Activated CD4-positive, alpha-beta T cell treated with anti-CD3 and anti-CD28 coated beads, Interleukin-2, amount 50 U/mL, for 1 hour (primary cell): ENCODE measurements at places on chromosomes 1 and 21.
A peak's percentile ranks its signal among the peaks of the same experiment; 100 is the strongest.

DNA sequence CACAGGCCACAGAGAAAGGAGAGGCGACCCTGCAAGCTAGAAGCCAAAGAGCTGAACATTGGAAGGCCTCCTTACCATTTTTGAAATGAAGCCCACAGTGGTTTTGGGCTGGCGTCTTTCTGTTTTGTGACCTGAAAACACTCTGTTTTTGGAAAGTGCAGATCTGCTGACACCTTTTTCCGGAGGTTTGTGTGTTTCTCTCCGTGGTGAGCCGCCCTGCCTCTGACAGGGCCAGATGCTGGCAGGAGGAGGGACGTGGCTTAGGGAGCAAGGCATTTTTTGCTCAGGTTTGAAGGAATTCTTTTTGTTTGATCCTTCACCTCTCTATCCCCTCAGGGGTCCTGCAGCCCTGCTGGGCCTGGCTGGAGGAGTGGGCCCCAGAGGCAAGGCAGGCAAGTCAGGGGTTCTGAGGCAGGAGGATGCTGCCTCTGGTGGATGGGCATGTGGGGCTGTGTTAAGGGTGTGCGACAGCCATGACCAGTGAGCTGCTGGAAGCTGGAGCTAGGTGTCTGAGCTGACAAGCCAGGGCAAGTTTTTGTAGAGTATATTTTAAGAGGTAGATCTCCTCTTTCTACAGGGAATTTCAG, 133.8 kb downstream of the CAMTA1 start:
- no peak for DNase-seq

GRCh38 chr1:43978551-43979260, at the start of gene B4GALT2:
B4GALT2 (plus strand) TSS chr1:43979210; CDS start chr1:43981161, 1,951 bp downstream.
- peak; percentile 22 for DNase-seq

DNA sequence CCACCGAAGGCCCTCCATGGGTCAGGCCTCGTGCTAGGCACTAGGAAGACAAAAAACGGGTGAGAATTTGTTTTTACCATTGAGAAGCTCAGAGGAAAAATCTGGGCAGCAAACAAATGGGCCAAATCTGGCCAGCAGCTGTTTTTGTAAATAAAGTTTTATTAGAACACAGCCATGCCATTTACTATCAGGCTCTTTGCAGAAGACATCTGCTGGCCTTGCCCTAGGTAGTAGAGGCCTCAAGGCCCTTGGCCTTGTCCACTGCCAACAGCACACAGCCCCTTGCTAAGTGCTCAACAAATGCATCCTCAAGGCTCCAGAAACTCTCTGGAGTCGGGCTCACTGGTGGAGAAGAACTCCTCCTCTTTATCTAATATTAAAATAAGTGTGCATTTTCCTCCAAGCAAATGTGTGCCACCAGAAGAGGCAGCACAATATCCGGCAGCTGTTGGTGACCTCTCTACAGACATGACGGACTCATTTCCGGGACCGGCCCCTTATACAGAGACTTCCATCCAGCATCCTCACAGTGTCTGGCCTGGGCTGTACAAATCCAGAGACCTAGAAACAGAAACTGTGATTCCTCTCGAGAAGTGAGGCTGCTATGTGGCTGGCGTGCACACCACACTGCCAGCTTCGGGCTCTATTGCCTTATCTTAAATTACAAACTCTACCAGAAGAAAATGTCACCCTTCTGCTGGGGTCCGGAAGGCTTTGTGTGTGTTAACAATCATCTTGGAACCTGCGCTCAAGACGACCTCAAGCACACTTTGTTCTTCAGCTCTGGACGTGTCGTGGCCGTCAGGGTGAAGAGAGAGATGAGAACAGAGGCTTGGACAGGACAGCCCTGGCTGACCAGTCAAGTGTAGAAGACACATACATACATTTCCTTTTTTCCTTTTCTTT, 203.9 kb downstream of the TOMM20 start:
- DNase-seq: no peak

GRCh38 chr1:48115835-48116234, 106.7 kb upstream of the SLC5A9 start:
- DNase-seq: no peak

DNA sequence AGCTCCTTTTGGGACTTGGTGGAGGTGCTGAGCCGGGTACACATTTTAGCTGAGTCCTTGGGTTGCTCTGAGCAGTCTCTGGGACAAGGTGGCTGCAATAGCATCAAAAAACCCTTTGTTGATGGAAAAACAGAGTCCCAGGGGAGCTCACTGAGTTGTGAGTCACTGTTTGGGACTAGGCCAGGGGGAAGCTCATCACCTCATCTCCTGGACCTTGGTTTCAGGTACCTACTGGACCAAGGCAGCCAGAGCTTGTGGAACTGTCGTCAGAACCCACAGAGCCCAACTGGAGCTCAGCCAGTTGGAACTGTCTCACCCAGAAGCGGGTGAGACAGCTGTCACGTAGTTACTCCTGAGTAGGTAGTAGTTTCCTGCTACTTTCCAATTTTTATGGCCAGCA, 146.7 kb downstream of the HLX start:
- no peak for DNase-seq

GRCh38 chr1:165527251-165528007, 16.4 kb upstream of the LRRC52 start:
- no peak for DNase-seq

DNA sequence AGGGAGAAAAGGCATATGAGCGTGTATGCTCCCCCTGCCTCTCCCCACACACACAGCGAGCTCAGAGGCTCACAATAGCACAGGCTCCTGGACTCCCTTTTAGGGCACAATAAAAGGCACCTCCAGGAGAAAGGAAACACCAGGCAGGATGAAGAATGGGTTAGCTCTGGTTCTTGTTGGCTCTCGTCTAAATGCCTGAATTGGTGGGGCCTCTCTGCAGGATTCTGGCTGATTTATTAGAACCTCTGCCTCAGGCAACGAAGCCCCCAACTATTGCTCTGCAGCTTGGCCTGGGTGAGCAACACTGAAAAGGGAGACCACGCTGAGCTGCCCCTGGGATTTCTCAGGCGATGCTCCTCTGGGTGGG, 590.9 kb upstream of the PLXNA2 start:
- DNase-seq: no peak

DNA sequence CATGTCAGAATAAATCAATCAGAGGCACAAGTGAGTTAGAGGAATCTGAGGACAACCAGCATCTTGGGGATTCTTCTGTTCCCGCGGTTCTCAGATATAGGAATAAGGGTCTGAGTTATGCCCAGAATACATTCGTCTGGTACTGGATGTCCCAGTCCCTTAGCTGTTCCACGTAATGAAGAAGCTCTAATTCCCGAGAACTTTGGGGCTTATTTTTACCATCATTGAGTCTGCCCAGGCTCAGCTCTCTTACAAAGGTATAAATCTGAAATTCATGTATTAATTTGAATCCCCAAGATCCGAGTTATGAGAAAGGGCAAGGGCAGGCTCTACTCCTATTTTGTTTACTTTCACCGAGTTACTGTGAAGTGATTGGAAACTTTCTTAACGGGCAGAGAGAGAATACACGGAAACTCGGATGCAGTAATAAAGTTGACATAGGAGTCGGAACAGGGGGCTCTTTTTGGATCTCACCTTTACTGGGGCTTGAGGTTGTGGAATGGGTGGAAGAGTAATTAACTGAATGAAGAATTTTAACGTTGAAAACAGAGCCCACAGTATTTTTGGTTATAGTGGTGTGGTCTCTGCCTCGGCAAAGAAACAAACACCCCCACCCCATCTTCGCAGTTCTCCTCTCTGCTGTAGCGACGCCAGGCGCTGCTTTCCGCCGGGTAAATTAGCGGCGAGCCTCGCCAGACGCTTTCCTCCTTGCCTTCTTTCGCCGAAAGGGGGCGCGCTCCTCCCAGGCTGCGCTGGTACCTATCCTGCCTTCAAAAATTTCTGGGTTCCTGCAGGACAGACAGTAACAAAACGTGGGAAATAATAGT, 7.1 kb downstream of the PRRX1 start:
- DNase-seq: no peak

- DNase-seq: no peak
Observed at GRCh38 chr1:104463126-104463697, 713.5 kb downstream of the AMY1C start.
